ENCODE measurements at places on chromosomes 11 and 22.
A peak's percentile ranks its signal among the peaks of the same experiment; 100 is the strongest.

DNA sequence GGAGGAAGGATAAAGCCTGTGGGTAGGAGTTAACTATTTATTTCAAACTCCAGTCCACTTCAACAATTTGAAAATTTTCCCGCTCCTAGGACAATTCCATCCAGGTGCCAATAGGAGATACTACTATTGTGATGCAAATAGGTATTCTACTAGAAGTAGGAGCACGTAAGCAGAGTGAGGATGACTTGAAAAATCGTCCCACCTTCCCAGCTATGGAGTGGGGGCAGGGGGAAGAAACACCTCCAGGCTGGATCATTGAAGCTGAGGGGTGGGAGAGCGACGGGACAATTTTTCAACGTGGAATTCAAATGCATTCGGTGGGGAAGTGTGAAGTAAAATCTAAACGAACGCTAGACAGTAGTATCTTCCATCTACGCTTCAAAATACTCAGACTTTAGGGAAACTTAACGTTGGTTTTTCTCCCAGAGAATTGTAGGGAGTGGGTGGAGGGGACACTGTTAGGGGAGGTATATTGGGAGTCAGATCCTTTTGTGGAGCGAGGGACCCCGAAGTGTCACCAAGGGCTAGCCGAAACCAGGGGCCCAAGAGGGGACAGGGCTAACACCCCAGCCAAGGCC lies 523 bp upstream of the ARHGAP42 start:
- DNase-seq, result no peak

- no peak for DNase-seq
Measured at GRCh38 chr11:3860375-3860774, 4.9 kb downstream of the STIM1 start.

- no peak for DNase-seq
Measured at GRCh38 chr11:116144387-116144958, 628.3 kb downstream of the BUD13 start.

DNA sequence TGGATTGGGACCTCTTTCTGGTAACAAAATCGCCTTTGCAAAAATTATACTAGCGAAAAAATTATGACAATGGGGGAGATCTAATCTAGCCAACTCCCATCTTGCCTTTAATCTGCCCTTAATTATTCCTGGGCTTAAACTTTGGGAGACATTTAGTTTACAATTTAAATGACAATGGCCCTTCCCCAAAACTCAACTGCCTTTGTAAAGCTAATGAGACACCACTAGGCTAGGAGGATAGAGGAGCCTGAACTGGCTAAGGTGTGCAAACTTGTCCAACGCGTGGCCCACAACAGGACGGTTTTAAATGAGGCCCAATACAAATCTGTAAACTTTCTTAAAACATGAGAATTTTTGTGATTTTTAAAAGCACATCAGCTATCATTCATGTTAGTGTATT lies 67.3 kb downstream of the RSF1 start:
- no peak for DNase-seq

DNA sequence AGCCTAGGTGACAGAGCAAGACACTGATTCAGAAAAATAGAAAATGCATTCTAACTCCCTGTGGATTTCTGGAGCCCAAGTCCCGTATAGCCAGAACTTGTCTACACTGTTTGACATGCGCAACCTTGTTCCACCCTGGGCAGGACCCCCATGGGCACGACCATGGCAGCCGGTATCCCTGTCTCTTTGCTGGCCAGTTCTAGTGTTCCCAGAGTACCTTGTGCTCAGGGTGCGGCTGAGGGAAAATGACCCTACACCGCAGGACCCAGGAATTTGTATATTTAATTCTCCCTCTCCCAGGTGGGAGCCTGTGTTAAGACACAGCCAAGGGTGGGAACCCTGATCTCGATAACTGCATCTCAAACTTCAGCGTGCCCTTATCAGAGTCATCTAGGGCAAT lies 36.7 kb upstream of the RIC3 start:
- DNase-seq, result no peak

DNA sequence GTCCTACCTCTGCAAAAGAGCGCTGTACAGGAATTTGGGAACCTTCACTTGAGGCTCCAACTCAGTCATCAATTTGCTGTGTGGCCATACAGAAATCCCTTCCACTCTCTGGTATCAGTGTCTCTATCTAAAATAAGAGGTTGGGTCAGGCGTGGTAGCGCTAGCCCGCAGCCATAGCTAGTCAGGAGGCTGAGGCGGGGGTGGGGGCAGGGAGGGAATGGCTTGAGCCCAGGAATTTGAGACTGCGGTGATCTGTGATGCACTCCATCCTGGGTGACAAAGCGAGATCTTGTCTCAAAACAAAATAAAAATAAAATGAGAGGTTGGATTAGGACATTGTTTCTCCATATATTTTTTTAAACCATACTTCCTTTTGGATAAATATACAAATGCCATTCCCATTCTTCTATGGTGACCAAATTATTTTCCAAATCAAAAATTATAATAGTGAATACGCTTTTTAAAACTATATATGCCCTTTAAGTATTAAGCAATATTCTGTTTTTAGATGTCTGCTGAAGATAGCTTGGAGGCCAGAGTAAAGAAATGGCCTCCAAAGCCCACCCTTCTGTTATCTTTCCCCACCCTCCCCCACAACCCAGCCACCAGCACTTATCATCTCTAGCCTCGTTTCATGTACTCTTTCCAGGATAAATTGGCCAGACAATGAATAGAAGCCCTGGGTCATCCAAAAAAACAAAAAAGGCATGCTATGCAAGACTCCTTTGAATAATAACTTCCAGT lies 87.2 kb downstream of the PLEKHA7 start:
- DNase-seq, result no peak

DNA sequence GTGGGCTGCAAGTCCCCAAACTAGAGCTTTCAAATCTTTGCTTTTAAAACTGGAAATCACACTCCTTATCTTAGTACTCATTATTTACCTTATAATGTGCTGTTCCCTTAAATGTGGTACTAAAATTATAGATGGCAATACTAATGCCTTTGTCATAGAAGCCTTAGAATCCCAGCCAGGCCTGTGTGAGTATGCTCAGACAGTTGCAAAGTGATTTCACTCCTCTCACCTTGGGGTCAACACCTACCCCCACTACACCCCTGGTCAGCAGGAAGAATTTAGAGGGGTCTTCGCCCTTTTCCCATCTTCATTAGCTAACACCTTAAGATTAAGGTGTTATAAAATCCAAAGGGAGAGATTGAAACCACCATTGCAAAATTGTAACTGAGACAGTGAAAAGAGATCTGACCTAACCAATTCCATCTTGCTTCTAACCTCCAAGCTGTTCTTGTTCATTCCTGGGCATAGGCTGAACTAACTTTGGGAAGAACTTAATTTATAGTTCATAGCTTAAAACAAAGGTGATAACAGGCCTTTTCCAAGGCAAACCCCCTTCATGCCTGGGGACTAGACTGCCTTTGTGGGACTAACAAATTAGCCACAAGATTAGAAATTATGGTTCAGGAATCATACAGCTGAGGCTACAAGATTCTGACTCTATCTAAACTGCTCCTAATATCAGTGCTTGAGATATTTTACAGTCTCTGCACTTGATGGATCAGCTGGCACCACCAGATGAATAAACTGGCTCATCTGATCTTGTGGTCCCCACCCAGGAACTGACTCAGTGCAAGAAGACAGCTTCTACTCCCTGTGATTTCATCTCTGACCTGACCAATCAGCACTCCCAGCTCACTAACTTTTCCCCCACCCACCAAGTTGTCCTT lies 10.4 kb upstream of the MRPL17 start:
- peak; percentile 24 for DNase-seq

GRCh38 chr22:45483319-45483718 lies 19.4 kb upstream of the FBLN1 start:
- DNase-seq, result no peak

GRCh38 chr11:130145975-130146776 lies 13.4 kb upstream of the ST14 start:
- peak; percentile 14 for DNase-seq

DNA sequence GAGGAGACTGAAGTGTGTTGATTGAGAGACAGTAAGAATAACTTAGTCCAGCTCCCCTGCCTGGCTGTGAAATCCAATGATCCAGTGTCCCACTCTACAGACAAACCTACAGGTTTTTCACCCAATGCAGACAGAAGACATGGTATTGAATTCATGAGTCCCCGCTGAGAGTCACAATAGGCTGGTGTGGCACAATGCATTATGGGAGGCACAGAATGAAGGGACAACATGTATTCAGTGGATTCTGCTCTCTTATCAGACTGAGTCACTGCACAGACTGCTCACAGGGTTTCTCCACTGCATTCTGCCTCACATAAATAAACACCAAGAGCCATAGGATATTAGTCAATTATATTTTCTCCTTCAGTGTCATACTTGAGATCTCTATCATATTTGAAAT lies 55.2 kb upstream of the TOP3B start:
- no peak for DNase-seq

DNA sequence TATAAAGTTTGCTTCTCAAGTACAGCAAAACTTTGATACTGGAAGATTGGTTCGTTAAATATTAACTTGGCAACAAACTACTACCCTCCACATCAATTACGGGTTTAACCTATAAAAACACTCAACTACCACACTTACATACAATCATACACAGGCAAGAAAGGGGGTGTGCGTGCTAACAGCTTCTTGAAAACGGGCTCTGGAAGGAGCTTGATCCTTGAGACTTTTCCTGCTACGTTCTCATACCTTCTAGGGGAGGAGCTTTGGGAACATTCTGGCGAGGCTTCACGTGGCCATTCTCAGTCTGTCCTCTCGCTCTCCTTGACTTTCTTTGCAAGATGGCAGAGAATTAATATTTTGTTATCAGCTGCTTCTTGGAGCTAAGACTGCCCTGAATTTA lies 6.8 kb upstream of the ESAM start:
- no peak for DNase-seq

DNA sequence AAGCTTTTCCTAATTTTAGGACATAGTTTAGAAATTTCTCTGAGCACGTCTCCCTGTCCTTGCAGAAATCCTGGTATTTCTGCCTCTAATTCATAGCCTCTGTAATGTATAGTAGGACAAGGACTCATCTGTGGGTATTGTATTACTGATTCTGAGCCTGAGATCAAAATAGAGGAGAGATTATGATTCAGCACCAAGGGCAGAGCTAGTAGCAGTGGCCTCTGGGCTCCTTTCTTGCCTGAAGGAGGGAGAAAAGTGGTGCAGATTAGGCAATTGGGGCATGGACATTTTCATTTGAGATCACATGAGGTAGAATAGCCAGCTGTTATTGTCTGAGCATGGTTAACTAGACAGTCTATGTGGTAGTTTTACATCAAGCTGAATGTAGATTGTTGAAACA lies 2.8 kb downstream of the MADD start:
- no peak for DNase-seq

- DNase-seq, result no peak
Measured at GRCh38 chr22:43296276-43296902, 46.8 kb downstream of the SCUBE1 start.

- no peak for DNase-seq
Measured at GRCh38 chr22:50584106-50585096, 1.8 kb upstream of the CHKB start.

- no peak for DNase-seq
Measured at GRCh38 chr11:107177106-107177477, 158.8 kb upstream of the GUCY1A2 start.

DNA sequence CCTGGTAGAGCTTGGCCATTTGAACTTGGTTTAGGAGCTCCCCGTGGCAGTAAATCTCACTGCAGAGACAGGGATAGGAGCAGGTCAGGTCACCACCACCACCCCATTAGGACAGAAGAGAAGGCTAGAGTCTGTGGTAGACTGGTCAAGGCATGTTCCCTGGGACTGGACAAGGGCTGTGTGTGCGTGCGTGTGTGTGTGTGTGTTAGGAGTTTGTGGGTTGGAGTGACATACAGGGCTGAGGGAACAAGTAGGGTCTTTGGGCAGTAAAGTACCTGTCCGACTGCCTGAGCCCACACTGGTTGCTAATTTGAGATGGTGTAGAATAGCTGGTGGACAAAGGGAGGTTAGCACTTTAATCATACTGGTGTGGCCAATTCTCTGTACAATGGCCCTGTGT lies 16.1 kb downstream of the TREH start:
- DNase-seq, result no peak

- no peak for DNase-seq
Measured at GRCh38 chr11:115712296-115712695, 208.1 kb upstream of the CADM1 start.

DNA sequence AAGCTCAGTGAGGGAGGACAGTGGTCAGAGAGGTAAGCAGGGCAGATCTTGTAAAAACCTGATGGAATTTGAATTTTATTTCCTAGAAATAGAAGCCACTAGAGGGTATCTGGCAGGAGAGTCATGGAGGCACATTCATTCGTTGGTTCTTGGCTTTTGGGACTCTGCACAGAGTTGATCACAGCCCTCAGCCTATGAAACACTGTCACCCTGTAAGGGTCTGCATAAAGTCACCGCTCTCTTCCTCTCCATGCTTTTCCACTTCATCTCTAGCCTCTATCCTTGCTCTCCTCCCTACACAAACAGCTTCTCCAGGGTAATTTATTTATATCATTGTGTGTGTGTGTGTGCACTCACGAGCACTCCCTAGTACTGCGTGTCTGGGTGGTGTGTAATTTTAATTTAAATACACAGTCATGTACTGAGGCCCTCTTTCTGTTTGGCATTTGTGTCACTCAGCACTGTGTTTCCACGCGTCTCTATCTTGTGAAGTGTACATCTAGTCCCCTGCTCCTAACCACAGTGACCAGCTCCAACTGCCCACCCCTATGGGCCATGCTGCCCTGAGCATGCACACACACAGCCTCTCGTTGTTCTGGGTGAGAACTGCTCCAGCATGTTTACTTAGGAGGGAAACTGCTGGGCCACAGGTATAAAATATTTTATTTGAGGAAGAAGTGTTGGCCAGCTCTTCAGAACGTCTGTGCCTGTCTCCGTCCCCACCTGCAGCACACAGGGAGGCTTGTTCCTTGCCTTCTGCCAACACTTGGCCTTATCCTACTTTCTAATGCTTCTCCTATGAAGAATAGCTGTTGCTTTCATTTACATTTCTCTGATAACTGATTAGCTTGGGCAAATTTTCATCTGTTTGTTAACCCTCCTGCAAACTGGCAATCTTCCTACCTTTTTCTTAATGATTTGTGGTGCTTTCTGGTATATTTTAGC lies 4.5 kb downstream of the KCNQ1OT1 start:
- no peak for DNase-seq

GRCh38 chr11:23138761-23139160 lies 278.5 kb upstream of the CCDC179 start:
- no peak for DNase-seq

GRCh38 chr11:837189-837989 lies 4.6 kb downstream of the CD151 start:
- DNase-seq, result no peak

DNA sequence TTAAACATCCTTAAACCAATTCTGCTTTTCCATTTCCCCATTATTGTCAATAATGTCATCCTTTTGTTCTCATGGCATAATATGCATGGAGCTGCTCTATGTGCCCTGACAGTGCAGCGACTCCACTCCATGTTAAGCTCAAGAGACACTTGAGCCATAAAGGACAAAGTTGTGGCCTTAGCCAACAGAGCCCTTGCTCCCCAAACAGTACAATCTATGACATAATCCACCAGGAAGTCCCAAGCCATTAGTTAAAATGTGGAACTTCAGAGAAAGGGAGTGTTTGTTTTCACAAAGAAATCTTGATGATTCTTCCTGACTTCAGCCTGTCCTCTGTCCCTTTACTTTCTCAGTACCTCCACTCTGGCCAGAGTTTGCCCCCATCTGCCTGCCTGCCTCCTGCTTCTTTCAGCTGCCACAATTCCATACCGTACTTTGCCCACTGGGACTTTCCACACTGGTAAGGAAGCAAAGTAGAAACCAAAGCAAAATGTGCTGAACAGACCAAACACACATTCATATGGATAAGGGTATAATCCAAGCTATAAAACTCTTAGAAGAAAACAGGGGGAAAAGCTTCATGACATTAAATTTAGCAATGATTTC lies 46.3 kb upstream of the ZC3H12C start:
- DNase-seq, result no peak
